ENCODE measurements at places on chromosomes 12 and 14.

- no peak for DNase-seq
Observed at GRCh38 chr12:10095971-10096370, 2.8 kb downstream of the CLEC1A start.

DNA sequence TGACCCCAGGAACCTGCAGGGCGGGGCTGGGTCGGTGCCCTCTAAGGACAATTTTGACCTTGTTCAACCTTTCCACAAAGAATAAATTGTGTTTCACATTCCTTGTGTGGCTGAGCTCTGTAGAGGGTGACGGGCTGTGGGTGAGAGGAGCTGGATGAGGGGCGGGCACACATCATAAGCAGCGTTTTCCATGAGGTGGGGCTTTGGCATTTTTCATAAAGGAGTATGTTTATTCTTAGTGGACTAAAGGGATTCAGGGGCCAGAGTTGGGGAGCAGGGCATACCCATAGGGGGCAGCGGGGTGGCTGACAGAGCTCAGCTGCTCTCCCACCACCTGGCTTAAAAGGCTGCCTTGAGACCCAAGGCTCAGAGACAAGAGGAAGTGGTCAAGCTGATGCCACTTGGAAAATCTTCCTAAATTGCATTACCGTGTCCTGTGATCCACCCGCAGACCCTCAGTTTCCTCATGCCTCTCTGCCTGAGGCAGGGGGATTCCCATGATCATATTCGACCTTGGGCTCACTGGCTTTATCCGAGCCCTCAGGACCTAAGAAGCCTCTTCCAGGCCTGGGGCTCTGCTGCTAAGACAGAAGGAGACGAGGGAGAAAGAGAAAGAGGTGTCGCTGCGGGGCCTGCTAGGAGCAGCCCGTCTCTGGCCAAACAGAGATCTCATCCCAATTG, 11.4 kb downstream of the MMP14 start:
- no peak for DNase-seq

DNA sequence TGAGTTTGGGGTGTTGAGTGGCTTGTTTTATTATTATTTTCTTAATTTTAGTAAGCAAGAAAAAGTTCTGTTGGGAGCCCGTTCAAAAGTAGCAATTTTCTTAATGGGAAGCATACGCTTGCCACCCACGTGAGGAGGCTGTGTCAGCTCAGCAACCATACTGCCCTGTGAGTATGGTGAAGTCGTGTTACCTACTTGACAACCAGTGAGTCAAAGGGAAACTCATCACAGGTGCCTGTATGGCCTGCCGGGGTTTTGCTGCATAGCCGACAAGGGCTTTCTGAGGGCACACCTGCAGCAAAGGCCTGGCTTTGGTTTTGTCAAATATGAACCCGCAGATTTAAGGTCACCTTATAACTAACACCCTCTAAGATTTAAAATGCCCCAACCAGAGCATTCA, 31.1 kb downstream of the PITPNM2 start:
- peak; percentile 47 for DNase-seq

DNA sequence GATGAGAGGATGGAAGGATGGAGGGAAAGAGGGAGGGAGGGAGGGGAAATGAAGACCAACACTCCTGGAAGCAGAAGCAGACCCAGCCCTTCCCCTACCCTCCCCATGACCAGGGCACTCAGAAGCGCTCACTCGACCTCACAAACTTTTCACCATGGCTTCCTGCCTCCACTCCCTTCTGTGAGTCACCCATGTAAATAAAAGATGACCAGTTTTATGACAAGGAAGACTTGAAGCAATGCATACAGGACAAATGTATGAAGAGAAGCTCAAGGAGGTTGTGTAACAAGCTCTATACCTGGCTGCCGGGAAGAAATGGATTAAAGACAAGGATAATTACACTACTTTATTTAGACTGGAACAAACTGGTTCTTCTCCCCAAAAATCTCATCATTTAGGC, 63.8 kb downstream of the CDC42BPB start:
- no peak for DNase-seq

DNA sequence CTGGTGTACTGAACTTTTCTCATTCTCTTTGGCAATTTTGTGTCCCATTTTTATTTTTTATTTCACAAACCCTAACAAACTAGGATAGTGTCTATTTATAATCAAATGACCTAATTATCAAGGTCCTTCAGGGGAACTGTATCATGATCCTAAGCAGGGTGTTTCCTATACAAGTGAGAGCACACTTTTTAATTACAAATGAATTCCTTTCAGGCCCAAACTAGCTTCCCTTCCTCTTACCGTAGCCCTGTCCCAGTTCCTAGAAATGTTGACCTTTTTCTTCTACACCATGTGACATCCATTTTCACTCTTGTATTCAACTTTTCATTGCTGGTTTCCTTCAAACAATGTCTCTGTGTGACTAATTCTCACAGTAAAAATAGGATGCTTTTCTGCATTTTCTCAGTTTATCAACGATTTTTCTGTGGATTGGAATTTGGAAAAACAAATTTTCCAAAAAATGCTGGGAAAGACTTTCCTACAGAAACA, 411.4 kb downstream of the CCDC91 start:
- DNase-seq = no peak

- DNase-seq = no peak
Observed at GRCh38 chr14:58607131-58607951, 30.4 kb upstream of the DACT1 start.

DNA sequence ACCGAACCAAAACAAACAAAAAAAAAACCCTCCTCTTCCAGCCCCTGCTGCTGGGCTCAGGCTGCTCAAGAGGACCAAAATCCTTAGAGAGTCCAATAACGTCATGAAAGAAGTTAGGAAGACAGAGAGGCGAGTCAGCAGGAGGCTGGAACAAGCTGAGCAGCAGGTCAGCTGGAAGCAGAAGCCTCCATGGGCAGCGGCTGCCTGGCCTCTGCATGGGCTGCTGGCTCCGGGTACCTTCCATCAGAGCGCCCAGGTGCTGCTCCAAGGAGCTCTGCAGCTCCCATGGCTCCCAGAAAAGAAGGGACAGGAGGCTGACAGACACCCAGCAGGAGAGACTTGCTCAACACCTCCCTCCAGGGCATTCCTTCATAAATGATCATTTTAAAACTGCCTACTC, 3.2 kb upstream of the KRT2 start:
- DNase-seq = no peak

DNA sequence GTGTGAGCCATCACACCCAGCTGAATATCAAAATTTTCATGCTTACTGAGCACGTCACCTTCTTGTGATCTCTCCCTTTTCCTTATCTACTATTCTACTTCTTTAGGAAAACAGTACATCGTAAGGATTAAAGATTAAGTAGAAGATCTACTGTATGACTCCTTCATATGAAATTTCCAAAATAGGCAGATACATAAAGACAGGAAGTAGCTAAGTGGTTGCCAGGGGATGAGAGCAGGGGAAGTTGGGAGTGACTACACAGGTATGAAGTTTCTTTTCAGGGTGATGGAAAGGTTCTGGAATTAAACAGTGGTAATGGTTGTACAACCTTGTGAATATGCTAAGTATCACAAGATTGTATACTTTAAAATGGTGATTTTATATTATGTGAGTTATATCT, 36.5 kb upstream of the CERS5 start:
- no peak for DNase-seq

- DNase-seq = no peak
Observed at GRCh38 chr12:69284131-69284530, 44.8 kb downstream of the CPSF6 start.

DNA sequence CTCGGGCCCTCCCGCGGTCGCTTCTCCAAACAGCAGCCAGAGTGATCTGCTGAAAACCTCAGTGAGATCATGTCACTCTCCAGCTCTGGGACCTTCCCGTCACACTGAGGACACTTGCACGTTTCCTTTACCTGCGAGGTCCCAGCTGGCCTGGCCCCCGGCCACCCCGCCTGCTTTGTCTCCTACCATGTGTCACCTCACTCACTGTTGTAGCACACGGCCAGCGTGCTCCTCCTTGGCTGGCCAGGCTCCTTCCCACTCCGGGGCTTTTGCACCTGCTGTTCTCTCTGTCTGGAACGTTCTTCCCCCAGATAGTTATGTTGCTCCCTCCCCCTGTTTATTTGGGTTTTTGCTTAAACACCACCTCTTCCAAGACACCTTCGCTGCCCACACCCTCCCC, 199.0 kb downstream of the TSPAN9 start:
- no peak for DNase-seq

DNA sequence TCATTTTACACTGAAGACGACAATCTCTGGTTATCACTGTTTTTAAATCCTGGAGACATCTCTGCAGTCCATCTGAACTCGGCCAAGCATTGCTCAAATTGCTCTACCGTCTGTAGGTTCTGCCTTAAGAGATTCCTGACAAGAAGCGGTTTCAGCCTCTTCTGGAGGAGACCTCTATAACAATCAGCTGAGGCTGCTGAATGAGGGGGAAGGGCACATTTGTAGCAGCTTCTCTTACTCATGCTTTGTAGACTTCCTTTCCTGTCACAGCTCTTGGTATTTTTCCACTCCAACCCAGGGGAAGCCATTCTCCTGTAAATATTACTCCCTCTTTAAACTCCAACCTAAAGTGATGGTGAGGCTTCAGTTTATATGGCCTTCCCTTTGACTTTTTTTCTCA, 3.0 kb downstream of the ARG2 start:
- DNase-seq = no peak

DNA sequence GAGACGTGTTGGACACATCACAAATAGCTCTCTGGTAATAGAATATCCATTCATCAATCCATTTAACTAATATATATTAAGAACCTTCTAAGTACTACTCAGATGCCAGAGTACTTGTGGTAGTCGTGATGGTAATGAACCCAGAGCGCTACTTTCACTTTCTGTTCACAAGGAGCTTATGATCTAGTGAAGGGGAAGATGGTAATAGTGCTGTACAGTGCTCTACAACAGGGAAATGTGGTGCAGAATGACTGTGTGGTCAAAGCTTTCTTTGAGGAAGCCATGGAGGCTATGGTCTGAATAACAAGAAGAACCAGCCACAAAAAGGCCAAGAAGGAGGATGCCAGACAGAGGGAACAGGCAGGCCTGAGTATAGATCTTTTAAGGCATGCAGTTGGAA, 212.0 kb downstream of the PTPRO start:
- DNase-seq = peak; percentile 16

- DNase-seq = no peak
Observed at GRCh38 chr12:108043286-108043685, 85.8 kb upstream of the WSCD2 start.

DNA sequence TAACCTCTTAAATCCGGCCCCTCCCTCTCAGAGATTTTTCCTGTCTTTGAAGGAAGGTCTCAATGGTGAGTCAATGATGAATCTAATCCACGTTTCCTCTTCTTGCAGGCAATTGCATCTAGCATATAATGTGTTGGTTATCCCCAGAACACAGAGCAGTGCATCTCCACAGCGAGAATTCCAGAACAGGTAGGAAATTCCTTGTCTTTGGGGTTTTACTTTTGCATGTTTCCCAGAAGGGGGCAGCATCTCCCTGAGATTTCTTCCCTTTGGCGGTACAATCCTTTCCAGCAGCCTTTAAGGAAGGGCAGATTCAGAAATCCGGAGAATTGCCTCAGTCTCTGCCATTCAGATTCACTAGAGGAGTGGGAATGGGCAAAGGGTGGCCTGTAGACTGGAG, 128.0 kb downstream of the KCNA5 start:
- no peak for DNase-seq

All from stimulated activated CD4-positive, alpha-beta T cell treated with anti-CD3 and anti-CD28 coated beads, Interleukin-2, amount 100 ng/mL, for 4 hours (primary cell).